Activated naive CD8-positive, alpha-beta T cell treated with anti-CD3 and anti-CD28 coated beads, Interleukin-2, amount 50 U/mL, for 24 hours (primary cell): ENCODE measurements at places on chromosomes 5 and 9.
A peak's percentile ranks its signal among the peaks of the same experiment; 100 is the strongest.

DNA sequence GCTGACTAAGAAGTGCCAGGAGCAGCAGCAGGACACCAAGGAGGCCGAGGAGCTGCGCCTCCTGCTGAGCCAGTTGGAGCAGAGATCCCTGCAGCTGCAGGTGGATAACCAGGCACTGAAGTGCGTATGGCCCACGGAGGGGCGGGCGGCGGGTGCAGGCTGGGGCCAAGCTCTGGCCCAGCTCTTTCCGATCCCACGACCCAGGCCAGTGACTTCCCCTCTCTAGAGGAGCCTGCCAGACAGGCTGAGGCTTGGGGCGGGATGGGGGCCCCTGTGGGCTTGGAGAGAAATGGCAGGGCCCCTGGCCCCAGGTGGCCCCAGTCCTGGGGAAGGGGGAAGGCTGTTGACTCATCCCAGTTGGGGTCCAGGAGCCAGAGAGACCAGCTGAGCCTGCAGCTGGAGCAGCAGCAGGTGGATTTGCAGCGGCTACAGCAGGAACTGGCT lies 3.6 kb downstream of the PTRH1 start:
- no peak for DNase-seq

DNA sequence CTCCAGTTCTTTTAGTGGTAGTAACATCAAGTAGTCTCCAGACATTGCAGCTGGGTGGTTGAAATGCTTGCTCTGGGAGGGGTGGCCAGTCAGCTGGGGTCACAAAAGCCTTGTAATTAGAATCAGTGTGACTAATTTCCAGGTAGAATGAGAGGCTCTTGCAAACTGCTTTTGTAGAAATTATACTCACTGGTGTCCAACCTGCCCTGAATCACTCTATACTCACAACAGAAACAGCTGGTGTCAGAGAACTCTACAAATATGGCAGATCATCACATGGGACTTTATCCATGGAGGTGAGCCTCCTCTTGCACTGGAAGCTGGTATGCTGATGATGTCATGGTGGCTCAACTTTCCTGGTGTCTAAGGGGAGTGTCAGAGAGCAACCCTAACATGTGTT lies 71.3 kb downstream of the SH3TC2 start:
- no peak for DNase-seq

GRCh38 chr5:16413166-16413860 lies 52.3 kb downstream of the ZNF622 start:
- no peak for DNase-seq

DNA sequence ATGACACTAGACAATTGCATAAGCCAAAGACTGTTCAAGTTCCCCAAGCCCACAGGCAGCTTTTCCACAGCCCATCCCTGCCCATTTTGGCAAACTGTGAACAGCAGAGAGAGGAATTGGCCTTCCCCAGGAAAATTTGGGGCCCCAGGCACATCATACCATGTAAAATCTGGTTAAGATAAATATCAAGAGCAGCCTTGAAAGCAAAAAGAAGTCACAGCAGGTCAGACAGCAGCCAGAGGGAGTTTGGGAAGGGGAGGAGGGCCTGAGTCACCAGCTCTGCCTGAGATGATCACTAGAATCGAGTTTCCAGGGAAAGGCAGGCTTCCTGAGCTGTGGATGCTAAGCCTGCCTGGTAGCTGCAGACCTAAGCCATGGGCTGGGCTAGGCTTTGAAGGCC lies 179.2 kb downstream of the RFK start:
- no peak for DNase-seq

DNA sequence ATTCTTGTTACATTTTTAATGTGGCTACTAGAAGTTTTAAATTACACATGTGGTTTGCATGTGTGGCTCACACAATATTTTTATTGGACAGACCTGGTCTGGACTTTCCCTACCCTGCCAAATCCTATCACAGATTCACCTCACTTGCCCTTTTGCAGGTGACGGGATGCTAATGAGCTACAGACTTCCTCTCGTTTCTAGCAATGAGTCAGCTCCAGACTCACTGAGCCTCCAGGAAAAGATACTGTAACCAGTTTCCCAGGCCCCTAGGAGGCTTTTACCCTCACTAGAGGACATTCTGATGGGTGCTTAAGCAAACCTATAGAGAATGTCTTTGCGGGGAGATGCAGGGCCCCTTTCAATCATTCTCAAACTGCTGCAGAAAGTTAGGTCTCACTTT lies 135.4 kb downstream of the WDR41 start:
- peak; percentile 18 for DNase-seq

DNA sequence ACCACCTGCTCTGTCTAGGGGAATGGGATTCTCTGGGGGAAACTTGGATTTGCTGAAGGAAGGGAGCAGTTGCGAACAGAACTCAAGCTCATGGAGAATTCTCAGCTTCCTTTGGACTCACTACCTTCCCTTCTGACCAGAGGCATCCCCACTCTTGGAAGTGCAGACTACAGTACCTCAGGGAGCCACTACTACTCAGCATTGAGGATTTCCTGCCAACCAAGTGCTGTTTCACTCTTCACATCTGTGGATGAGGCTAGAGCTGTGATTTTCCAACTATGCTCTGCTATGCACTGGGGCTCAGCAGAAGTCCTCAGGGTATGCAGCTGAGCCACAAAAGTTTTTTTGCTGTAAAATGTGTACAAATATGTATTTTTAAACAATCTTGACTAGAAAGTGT lies 43.9 kb downstream of the MACROH2A1 start:
- no peak for DNase-seq

GRCh38 chr5:122703203-122703602 lies 71.7 kb upstream of the SNX2 start:
- no peak for DNase-seq

DNA sequence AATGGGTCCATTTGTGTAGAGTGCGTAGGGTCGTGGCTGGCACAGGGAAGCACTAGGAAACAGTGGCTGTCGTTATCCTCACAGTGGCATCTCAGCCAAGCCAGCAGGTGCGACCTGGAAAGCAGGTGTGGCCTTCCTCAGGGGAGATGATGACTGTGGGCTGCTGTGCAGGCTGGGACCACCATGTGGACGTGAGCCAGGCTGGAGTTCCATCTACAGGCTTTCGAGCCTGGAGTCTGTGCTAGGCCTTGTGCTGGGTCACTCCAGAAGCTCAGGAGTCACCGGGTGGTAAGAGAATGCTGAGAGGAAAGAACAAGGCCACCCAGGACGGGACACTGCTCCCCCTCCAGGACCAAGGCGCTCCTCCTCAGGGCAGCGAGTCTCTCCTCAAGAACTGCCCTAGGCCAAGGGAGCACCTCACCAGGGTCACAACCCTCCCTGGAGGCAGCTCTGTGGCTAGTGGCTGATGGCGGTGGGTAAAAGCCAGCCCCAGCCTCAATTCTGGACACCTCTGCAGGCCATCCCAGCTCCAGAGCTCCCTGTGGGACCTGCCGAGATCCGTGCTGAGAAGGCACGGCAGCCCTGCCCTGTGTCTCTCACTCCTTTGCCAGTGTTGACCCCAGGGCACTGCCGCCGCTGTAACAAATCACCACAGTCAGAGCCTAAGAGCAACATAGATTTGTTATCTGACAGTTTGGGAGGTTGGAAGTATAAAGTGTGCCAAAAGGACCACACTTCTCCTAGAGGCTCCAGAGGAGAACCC lies 36.0 kb downstream of the WHRN start:
- DNase-seq, result no peak

- DNase-seq, result no peak
Observed at GRCh38 chr9:78407636-78408312, 110.8 kb downstream of the PSAT1 start.

GRCh38 chr5:108515517-108516105 lies 133.7 kb upstream of the FBXL17 start:
- no peak for DNase-seq

DNA sequence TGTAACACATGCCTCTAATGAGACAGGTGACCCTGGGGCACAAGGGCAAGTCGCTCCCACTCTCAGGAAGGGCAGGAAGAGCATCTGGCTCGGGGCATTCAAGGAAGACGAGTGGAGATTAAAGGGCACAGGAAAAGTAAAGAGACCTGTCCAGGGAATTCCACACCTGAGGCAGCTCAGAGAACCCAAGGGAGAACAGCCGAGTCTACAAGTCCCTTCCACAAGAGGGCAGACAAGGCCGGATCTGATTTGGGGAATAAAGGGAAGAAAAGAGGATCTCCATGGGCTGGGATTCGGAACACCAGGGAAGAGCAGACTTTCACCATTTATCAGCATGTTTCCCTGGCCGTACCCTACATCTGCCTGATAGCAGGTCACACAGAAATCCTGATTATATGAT lies 28.1 kb downstream of the GPX3 start:
- DNase-seq, result no peak

- no peak for DNase-seq
Observed at GRCh38 chr9:93361995-93362394, 89.5 kb upstream of the FAM120A start.

DNA sequence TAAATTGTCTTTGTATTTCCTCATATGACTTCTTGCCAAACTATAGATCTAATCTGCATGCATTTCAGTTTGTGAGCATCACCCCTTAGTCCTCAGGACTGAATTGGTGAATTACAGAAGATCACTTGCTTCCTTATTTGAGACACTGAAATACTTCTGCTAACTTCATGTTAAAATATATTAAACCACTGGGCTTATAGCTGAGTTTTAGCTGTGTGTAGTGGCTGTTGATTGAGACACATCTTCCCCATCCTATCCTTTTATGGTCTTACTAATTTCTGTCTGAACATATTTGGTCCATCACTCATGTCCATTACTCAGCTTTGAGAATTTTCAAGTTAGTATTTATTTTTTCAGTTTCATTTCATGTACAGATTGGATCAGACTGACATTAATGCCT lies 295.9 kb downstream of the PSAT1 start:
- no peak for DNase-seq

GRCh38 chr9:14902561-14902960 lies 7.7 kb downstream of the FREM1 start:
- DNase-seq, result no peak

DNA sequence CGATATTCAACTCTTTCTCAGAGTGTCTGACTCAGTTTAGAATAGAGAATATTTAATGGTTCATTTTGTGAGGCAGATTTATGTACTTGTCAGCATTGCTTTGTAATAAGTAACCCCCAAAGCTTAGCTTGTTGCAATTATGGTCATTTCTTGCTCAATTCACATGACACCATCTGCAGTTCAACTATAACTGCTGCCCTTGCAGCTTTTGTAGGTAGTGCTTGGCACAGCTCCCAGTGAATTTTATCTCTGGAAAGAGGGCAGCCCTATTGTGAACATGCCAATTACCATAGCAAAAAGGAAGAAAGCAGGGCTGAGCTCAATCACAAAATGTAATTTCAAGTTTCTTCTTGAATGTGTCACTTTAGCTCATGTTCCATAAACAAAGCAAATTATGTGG lies 1587.7 kb upstream of the ACO1 start:
- no peak for DNase-seq

DNA sequence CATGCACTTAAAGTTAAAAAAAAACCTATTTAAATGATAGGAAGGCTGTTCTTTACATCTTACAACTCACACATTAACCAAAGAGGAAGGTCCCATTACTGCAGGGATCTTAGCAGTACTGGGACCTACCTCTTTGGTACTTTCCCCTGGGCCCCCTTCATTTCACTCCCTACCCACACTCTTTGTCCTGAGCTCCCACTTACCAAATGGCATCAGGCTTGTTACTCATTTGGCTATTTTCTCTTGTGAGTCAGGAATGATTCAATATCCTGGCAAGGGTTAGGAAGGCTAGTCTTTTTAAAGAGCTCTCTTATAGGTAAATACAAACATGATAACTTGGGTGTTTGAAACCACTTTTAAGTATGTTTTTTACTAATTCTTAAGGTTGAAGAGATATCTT lies 117.4 kb upstream of the ELL2 start:
- DNase-seq, result peak; percentile 42

- no peak for DNase-seq
Observed at GRCh38 chr5:163453705-163454104, 6.2 kb downstream of the NUDCD2 start.

GRCh38 chr5:39055027-39055767 lies 19.0 kb downstream of the RICTOR start:
- DNase-seq, result no peak

- no peak for DNase-seq
Observed at GRCh38 chr9:30723656-30724055, 1660.8 kb upstream of the ACO1 start.

DNA sequence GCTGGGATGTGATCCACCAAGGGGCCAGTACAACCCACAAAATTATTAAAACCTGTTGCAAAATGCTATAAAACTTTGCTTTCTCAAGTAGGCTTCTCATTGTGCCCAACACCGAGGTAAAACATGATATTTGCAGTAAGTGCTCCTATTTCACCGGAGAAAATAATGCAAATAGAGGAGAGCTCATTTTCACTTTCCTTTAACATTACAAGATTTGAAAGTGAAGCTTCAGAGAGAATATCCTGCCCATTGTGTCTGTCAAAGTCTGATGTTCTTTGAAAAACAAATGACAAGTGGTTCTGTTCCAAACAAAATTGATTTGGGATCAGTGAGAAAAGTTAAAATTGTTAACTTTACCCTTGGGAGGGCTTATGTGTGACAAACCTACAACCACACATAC lies 287.1 kb downstream of the KCNN2 start:
- no peak for DNase-seq

- no peak for DNase-seq
Observed at GRCh38 chr5:180047667-180048066, 23.9 kb downstream of the RNF130 start.

DNA sequence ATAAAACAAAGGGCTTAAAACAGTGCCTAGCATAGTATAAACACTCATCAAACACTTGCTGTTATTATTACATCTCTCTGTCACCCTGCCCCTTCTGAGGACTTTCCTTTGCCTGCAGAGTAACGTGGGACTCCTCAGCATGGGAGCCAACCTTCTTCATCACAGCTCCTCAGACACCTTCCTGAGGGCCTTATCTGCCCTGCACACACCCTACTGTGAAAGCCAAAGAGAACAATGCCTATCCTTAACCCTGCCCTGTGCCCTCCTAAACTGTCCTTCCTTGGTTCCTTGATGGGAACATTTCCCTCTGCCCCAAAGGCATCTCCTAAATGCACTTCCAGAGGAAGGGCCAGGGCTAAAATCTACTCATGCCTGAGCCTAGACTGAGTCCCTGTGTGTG lies 20.6 kb upstream of the HAND1 start:
- no peak for DNase-seq

- no peak for DNase-seq
Observed at GRCh38 chr5:135822286-135822685, 12.2 kb upstream of the SLC25A48 start.
